ENCODE measurements at places on chromosomes 13 and 19. TPM values are rescaled to one million over a fixed set of nuclear protein-coding genes. Genes with fewer than 3 reads are reported as not detected.

Gene ZNF345
- 3.5 TPM for total RNA-seq

Gene FARP1
- total RNA-seq, result 47.7 TPM

Gene HCST
- not detected for total RNA-seq

Gene NXNL1
- not detected for total RNA-seq

Gene CD37
- not detected for total RNA-seq

Gene AMER2
- total RNA-seq, result not detected

Gene PTOV1
- total RNA-seq, result 94.0 TPM

Gene HOMER3
- 76.3 TPM for total RNA-seq

Gene TMPRSS9
- total RNA-seq, result 0.26 TPM

Gene ZNF20
- total RNA-seq, result 2.5 TPM

Gene ZIC5
- not detected for total RNA-seq

Gene BRSK1
- 6.3 TPM for total RNA-seq

Gene F2RL3
- 2.7 TPM for total RNA-seq

Gene HSH2D
- total RNA-seq, result not detected

Gene UGGT2
- 24.6 TPM for total RNA-seq

Gene ZNF586
- total RNA-seq, result 5.7 TPM

Gene ATXN8OS
- not detected for total RNA-seq

Gene SIGLEC12
- not detected for total RNA-seq

Gene ABCA7
- 3.3 TPM for total RNA-seq
